Prostate gland (tissue), 2 donors: ENCODE measurements at places on chromosomes 13 and 19.

GRCh38 chr13:30097089-30097488 is 210.3 kb downstream of the KATNAL1 start:
- no peak for DNase-seq

DNA sequence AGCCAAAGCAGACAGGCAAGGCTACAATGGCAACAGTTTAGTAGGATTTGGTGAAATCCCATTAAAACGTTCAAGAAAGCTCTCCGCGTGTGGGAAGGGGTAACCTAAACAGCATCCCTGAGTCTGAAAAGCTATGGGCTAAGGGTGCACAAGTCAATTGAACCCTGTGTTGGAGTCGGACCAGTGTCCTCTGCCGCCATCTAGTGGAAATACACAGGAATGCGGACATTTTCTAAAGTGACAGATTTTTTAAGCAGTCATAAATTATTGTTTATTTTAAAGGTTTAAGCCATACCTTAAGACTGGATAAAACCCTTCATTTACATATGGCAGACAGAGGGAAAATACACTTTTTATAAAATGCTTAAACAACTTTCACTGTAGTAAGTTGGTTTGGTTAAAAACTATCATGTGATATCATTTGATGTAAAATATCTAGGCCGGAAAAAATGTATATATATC is 26.5 kb upstream of the LSM14A start:
- DNase-seq = peak; percentile 17

DNA sequence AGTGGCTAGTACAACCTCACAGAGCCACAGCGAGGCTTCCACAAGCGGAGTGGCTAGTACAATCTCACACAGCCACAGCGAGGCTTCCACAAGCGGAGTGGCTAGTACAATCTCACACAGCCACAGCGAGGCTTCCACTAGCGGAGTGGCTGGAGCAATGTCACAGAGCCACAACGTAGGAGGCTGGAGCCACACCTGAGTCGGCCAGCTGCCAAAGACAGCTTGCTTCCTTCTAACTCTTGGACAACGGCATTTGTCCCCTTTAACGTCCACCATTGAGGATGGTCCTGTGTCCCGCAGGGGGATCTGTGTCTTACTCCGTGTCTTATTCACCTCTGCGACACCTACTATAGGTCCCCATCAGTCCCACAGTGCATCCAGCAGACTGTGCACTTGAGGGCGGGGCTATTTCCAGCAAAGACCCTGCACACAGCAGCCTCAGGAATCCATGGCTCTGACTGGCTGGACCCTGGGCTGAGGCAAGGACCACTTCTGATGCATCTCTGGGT is 3.7 kb downstream of the ZNF787 start:
- DNase-seq = no peak

GRCh38 chr19:16373989-16374388 is 49.4 kb downstream of the KLF2 start:
- no peak for DNase-seq

GRCh38 chr13:62234780-62235440 is 819.3 kb upstream of the PCDH20 start:
- no peak for DNase-seq

- no peak for DNase-seq
These were observed 28.9 kb upstream of the EVI5L start for GRCh38 chr19:7801020-7801570.

DNA sequence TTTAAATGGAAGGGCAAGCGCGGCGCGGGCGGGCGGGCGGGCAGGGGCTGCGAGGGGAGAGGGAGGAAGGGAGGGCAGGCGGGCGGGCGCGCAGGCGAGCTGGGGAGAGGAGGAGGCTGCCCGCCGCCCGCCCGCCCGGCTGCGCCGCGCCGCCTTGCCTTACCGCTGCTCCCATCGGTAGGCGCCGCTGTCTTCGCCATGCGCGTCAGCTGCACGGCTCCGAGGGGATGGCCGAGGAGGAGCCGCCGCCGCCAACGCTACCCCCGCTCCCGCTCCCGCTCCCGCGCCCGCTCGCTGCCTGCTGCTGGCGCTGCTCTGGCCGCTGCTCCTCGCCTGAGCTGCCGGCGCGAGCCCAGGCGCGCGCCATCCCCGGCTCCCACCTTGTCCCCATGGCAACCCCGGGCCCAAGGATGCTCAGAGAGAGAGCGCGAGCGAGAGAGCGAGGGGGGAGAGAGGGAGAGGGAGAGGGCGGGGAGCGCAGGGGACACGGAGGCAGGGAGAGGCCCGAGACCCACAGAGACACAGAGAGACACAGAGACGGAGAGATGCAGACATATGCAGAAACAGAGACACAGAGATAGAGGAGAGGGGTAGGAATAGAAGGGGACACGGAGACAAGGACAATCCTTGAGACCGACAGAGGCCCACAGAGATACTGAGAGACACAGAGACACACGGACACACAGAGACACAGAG is 40.3 kb downstream of the DEDD2 start:
- DNase-seq = peak; percentile 55

- DNase-seq = no peak
These were observed 44.8 kb downstream of the TSSK6 start for GRCh38 chr19:19470579-19470978.

DNA sequence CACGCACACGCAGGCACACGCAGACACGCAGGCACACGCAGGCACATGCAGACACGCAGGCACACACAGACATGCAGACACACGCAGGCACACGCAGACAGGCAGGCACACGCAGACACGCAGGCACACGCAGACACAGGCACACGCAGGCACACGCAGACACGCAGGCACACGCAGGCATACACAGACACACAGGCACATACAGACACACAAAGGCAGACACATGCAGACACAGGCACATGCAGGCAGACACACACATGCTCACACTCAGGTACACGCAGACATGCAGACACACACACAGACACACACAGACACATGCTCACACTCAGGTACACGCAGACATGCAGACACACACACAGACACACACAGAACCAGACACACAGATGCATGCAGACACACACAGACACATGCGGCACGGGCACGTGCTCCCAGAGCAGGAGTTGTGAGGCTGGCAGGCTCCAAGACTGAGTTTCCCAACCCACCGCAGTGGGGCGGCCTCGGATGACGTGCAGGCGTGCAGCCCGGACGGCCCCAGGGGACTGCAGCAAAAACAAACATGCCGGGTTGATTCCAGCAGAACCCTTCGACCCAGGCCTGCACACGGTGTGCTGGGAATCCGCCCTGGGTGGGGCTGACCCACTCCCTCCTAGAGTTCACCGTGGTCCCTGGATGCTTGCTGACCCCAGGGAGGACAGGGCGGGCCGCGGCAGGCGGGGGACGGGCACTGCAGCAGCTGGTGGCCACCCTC is 100.0 kb downstream of the GADD45B start:
- DNase-seq = no peak

DNA sequence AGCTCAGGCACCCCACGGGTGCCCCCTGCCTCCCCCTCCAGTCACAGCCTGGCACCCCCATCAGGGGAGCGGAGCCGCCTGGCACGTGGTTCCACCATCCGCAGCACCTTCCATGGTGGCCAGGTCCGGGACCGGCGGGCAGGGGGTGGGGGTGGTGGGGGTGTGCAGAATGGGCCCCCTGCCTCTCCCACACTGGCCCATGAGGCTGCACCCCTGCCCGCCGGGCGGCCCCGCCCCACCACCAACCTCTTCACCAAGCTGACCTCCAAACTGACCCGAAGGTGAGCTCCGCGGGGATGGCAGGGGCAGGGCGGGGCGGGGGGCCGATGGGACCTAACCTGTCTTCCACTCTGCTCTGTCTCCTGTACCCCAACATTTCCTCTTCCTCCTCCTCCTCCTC is 25.0 kb downstream of the CKM start:
- DNase-seq = no peak

- DNase-seq = no peak
These were observed 987.0 kb downstream of the DIAPH3 start for GRCh38 chr13:59176775-59177174.

DNA sequence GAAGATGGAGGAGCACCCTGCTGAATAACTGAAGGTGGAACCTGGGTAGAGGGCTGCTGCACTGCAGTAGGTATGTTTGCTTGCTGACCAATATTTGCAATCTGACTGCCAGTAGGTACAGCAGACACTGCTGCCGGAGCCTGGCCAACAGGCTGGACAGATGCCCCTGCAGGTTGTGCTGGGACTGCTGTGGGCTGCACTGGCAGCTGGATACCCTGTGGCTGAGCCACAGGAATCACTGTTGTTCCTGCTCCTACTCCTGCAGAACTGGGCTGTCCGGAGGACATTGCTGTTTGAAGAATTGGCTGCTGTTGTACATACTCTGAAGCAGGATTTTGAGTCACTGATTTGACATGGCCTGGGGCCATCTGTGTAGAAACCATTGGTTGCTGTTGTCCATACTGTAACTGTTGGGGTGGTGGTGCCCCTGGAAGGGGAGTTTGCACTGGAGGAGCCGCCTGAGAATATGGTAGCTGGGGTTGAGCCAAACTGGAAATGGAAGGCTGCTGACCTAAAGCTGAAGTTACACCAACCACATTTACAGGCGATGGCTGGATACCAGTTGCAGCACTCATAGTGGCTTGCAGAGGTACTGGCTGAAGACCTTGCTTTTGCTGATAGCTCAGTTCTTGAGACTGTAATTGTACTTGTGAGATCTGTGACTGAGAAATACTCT is 2.2 kb downstream of the TSC22D1 start:
- DNase-seq = peak; percentile 28

DNA sequence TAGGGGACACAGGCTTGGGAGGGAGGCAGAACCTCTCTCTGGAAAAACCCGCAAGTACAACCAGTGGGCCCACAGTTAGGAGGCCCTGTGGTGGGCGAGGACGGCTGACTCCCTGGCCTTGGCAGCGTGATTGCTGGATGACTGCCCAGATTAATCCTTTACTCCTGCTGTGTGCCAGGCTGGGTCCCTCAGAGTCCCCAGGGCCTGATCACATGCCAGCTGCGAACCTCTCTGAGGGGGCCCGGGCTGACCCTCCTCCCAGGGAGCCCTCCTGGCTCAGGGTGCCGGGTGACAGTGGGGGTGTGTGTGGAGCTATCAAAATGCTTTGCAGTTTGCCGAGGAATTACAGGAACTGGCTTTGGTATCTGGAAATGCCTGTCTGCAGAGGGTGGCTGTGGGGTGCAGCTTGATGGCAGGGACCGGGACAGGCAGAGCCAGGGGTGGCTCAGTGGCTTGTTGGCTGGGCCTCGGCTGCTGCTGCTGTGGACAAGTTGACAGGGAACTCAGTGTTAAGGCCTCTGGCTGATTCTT is 48.9 kb downstream of the DNM2 start:
- DNase-seq = no peak

DNA sequence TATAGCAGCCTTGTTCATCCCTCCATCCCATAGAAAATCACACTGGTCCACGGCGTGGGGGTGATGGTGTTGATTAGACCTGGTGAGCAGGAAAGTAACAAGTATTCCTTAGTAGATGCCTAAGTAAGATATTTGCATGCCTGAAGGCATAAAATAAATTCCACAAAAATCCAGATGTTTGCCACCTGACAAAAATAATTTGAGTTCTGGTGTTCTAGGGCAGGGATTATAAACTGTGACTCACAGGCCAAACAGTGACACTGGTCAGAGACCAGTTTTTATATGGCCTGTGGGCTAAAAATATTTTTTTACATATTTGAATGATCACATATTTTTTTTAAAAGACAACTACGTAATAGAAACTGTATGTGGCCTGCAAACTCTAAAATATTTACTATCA is 310.7 kb downstream of the RFC3 start:
- no peak for DNase-seq

GRCh38 chr13:67130444-67130843 is 99.7 kb downstream of the PCDH9 start:
- DNase-seq = no peak

GRCh38 chr19:58559275-58560006 is 1.0 kb upstream of the UBE2M start:
- peak; percentile 87 for DNase-seq

DNA sequence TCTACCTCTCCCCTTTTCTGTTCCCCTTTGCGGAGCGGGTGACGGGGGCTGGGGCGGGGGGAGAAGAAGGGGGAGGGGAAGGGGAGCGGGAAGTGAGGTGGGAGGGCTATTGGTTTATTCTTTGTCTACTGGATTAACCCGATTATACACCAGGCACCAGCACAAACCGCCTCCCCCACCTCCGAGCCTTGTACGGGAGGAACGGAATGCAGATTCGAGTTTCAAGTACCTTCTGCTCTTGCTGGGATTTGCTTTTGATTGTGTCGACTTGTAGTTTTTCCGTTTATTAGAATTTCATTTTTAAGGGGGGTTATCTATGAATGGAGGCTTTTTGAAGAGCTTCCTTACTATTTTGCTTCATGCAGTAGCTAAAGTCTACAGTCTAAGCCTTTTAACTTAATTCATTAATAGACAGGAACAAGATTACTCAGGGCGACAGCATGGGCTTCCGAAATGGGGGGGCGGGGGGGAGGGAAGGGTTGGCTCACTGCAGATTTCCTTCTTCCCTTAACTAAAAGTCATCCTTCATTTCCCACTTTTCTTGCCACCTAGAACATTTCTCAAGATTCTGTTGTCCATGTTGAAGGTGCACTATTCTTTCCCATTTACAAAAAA is 937 bp upstream of the SPRY2 start:
- DNase-seq = peak; percentile 40

DNA sequence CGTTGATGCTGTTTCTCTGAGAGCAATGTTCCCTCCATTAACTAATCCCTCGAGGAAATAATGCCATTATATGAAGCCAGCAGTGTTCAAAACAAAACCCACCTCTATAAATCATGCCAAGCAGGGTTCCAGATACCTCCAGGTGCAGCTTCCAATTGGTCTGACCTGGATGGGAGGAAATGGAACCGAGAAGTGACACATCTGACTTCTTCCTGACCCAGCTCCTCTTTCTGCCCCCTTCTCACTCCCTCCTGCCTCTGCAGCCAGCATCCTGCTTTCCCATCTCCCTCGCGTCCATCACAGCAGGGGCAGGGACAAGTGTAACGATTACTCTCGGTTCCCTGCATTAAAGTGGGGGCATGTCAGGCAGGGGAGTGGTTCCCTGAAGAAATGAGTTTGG is 37.5 kb downstream of the HSPH1 start:
- no peak for DNase-seq

- DNase-seq = no peak
These were observed 2.4 kb upstream of the KMT2B start for GRCh38 chr19:35715355-35715809.

- no peak for DNase-seq
These were observed 263.5 kb downstream of the FOXO1 start for GRCh38 chr13:40402931-40403431.

DNA sequence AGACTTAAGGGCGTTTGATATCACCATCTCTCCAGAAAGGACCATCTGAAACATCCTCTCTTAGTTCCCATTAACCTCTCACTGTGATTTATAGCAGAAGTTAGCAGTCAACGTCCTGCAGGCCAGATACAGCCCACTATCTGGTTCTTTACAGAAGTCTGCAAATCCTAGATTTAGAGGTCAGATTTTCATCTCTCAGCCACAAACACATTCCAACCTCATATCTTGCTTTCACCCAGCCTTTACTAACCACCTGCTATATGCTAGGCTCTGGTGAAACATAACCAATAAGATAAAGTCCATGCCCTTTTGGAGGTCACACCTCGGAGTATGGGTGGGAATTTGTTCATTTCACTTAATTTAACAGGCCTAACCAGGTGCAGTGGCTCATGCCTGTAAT is 76.8 kb upstream of the CACNA1A start:
- no peak for DNase-seq
